ENCODE measurements at places on chromosomes 6 and 20.

GRCh38 chr6:81906709-81907204 lies 154.3 kb upstream of the TENT5A start:
- no peak overlapping the region for H3K27ac ChIP-seq
- H3K27me3 ChIP-seq, result no peaks in the 10 kb centered on the region
- no peak for DNase-seq
- H3K4me3 ChIP-seq, result no peak overlapping the region
- H3K4me1 ChIP-seq, result no peaks in the 10 kb centered on the region

GRCh38 chr6:36508532-36508931 lies 38.7 kb downstream of the STK38 start:
- no peak for DNase-seq
- H3K4me1 ChIP-seq, result peaks cover 22% of the 10 kb centered on the region
- H3K27me3 ChIP-seq, result no peaks in the 10 kb centered on the region
- no peak overlapping the region for H3K4me3 ChIP-seq
- H3K27ac ChIP-seq, result no peak overlapping the region

GRCh38 chr6:122184401-122184827 lies 215.0 kb upstream of the HSF2 start:
- H3K36me3 ChIP-seq, result no peaks in the 10 kb centered on the region
- DNase-seq, result no peak
- H3K27ac ChIP-seq, result no peak overlapping the region

DNA sequence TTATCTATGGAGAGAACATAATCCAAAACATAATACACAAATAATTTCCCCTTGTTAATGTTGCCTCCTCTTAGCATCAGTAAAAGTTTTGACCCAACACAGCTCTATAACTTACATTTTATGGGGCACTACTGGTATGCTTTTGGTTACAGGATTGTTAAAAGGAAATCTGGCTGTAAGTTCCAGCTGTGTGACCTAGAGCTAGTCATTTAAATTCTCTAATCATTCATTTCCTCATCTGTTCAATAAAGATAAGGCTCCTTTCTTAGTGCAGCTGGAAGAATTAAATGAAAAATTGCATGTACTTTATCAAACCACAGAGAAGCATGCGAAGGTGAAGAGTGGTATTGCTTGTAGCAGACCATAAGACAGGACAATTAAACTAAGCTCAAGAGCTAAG lies 4.6 kb downstream of the SLC17A2 start:
- no peak for DNase-seq
- H3K36me3 ChIP-seq, result no peaks in the 10 kb centered on the region
- H3K27ac ChIP-seq, result no peak overlapping the region

DNA sequence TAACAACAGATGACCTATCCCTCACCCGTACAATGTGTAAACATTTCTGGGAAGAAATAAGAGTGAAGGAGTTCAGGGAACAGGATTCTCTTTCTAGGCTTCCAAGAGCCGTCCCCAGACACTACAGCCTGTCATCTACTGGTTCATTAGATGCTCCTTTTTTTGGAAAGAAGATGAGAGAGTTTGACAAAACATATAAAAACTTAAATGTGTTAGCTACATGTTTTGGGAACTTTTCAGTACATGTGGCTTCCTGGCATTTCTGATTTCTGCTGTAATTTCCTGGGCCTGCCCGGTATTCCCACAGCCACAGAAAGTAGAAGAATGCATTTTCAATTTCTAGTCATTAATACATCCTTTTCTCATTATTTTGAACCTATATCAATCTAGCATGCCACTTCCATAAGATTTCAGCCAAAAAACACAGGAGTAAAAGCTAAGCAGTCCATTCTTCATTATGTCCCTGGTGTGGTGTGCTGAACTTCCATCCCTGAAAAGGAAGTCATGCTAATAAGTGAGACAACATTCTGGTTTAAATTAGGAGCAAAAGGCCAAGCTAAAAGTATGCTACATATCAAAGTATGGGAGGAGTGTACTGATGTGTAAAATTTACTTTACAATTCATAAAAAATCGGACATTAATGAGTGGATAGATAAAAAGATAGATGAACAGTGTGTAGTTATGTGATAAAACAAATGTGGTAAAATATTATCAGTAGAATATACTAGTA lies 198.2 kb downstream of the WDR27 start:
- DNase-seq, result no peak
- H3K27me3 ChIP-seq, result no peaks in the 10 kb centered on the region
- H3K4me3 ChIP-seq, result no peak overlapping the region
- H3K4me1 ChIP-seq, result no peaks in the 10 kb centered on the region

DNA sequence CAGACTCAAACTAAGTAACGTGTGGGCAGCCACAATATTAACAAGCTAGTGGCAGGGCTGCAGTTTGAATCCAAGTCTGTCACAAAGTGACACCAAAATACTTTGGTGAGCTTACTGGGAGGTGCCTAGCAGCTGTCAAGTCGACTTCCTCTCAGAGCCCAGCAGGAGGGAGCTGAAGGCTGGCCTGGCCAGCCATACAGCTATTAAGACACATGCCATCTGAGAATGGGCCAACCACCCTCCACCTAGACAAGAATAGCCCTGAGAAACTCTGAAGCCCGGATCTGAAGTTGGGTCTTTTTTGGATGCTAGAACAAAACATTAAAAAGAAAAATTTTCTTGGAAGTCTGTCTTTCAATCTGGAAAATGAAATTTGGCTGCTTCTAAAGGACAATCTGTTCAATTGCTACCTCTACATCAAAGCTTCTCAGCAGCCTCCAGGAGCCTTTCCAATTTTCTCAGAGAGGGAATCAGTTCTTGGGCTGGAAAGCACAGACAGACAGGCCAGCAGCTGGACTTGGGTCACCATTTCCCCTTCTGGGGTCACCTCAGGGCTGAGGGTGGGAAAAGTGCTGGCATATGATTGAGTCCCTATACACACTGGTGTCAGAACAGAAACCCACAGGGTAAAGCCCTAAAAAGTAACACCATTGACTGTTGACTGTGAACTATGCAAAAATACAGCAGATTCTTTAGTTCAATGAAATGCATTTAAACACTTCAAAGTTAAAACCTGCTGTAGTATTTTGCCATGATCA lies 42.9 kb downstream of the UQCC1 start:
- H3K4me1 ChIP-seq, result peaks cover 5% of the 10 kb centered on the region
- no peaks in the 10 kb centered on the region for H3K27me3 ChIP-seq
- no peak overlapping the region for H3K4me3 ChIP-seq

- DNase-seq, result no peak
- peaks cover 69% of the 10 kb centered on the region for H3K4me1 ChIP-seq
- H3K27me3 ChIP-seq, result no peaks in the 10 kb centered on the region
- peaks cover 21% of the 10 kb centered on the region for H3K36me3 ChIP-seq
- peak overlapping the region; percentile 64 for H3K4me3 ChIP-seq
- peak overlapping the region; percentile 96 for H3K27ac ChIP-seq
These were observed 158.6 kb upstream of the TNFAIP3 start for GRCh38 chr6:137708481-137708880.

GRCh38 chr6:114651611-114652010 lies 308.8 kb upstream of the HS3ST5 start:
- H3K4me3 ChIP-seq, result no peak overlapping the region
- H3K27me3 ChIP-seq, result no peaks in the 10 kb centered on the region
- DNase-seq, result no peak
- H3K4me1 ChIP-seq, result no peaks in the 10 kb centered on the region

- no peaks in the 10 kb centered on the region for H3K36me3 ChIP-seq
- H3K4me3 ChIP-seq, result no peak overlapping the region
- no peak overlapping the region for H3K27ac ChIP-seq
- H3K27me3 ChIP-seq, result no peaks in the 10 kb centered on the region
- H3K4me1 ChIP-seq, result no peaks in the 10 kb centered on the region
- no peak for DNase-seq
These were observed 22.3 kb downstream of the TPBG start for GRCh38 chr6:82385961-82386360.

- H3K4me3 ChIP-seq, result no peak overlapping the region
- peak overlapping the region; percentile 27 for H3K27ac ChIP-seq
- no peak for DNase-seq
- no peaks in the 10 kb centered on the region for H3K27me3 ChIP-seq
These were observed 41.5 kb downstream of the B4GALT5 start for GRCh38 chr20:49672096-49672664.

DNA sequence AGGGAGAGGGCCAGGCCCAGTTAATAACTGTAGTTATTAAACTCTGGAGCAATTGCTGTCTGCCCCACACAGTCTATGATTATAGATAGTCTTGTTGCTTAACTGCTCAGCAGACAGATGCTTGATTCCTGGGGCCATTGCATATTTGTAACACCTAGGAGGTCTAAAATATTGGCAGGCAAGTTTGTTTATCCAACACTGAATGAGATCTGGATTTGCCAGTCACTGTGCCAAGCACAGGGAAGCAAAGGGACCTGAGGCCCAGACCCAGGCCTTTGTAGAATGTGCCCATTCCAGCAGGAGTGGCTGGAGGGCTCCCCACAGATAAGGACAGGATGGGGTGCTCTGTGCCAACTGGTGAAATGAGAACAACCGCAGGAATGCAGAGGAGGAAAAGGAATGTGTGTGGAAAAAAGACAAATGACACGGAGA lies 17.6 kb upstream of the ENTPD6 start:
- H3K27ac ChIP-seq, result no peak overlapping the region
- no peak for DNase-seq
- peaks cover 17% of the 10 kb centered on the region for H3K27me3 ChIP-seq
- H3K4me3 ChIP-seq, result no peak overlapping the region
- no peaks in the 10 kb centered on the region for H3K4me1 ChIP-seq
- H3K36me3 ChIP-seq, result no peaks in the 10 kb centered on the region

GRCh38 chr6:128156321-128157111 lies 255.7 kb upstream of the THEMIS start:
- H3K36me3 ChIP-seq, result no peaks in the 10 kb centered on the region
- no peak overlapping the region for H3K4me3 ChIP-seq
- H3K27ac ChIP-seq, result no peak overlapping the region
- no peaks in the 10 kb centered on the region for H3K27me3 ChIP-seq

DNA sequence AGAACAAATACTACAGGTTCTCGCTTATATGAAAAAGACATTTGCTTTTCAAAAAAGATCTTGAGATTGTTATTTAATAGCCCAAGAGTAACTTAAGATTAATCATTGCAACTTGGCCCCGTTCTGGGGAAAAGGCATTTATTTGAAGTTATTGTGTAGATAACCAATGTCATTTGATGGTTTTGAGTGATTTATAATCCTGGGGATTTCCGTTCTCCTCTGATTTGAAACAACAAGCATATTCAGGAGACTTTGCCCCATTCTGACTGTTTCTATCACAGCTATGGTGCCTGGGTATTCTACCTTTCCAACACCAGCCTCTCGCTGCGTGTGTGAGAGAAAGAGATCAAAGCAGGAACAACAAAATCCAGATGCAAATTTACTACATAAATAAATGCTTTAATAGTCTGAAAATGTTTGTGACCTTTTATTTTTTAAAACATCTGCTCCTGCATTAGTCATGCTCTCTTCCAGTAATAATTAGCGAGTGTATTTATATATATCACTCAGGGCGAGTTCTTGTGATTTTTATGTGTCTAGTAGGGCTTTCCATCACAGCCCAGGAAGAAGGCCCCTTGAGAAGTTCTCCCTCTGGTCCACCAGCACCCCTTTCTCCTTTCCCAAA lies 197.9 kb upstream of the FOXQ1 start:
- DNase-seq, result no peak
- no peaks in the 10 kb centered on the region for H3K36me3 ChIP-seq
- H3K27ac ChIP-seq, result no peak overlapping the region
- H3K4me1 ChIP-seq, result no peaks in the 10 kb centered on the region
- H3K4me3 ChIP-seq, result no peak overlapping the region
- peaks cover 8% of the 10 kb centered on the region for H3K27me3 ChIP-seq

DNA sequence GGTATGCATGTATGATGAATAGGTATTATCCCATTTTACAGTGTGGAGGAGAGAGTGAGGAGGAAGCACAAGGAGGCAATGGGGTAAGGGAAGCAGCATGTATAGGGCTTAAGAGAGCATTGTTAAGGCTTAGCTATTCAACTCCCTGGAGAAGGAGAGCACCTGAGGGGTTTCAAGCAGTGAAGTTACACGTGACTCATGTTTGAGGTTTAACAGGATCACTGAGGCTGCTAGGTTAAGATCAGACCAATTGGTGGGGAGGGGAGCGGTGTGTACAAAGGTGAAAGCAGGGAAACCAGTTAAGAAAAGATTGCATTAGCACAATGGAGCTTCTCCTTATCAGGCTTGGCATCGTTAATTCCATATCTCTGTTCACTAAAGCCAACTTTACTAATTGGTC lies 64.4 kb upstream of the NHSL1 start:
- no peak overlapping the region for H3K27ac ChIP-seq
- peaks cover 14% of the 10 kb centered on the region for H3K27me3 ChIP-seq
- H3K4me1 ChIP-seq, result no peaks in the 10 kb centered on the region
- no peak overlapping the region for H3K4me3 ChIP-seq

GRCh38 chr20:43065299-43065698 lies 124.4 kb downstream of the PTPRT start:
- DNase-seq, result no peak
- H3K4me1 ChIP-seq, result no peaks in the 10 kb centered on the region
- no peak overlapping the region for H3K27ac ChIP-seq
- no peaks in the 10 kb centered on the region for H3K27me3 ChIP-seq
- no peaks in the 10 kb centered on the region for H3K36me3 ChIP-seq

GRCh38 chr6:170445487-170445886 lies 107.6 kb downstream of the PSMB1 start:
- no peak overlapping the region for H3K4me3 ChIP-seq
- H3K27me3 ChIP-seq, result no peaks in the 10 kb centered on the region
- no peak overlapping the region for H3K27ac ChIP-seq
- no peaks in the 10 kb centered on the region for H3K36me3 ChIP-seq
- H3K4me1 ChIP-seq, result no peaks in the 10 kb centered on the region

DNA sequence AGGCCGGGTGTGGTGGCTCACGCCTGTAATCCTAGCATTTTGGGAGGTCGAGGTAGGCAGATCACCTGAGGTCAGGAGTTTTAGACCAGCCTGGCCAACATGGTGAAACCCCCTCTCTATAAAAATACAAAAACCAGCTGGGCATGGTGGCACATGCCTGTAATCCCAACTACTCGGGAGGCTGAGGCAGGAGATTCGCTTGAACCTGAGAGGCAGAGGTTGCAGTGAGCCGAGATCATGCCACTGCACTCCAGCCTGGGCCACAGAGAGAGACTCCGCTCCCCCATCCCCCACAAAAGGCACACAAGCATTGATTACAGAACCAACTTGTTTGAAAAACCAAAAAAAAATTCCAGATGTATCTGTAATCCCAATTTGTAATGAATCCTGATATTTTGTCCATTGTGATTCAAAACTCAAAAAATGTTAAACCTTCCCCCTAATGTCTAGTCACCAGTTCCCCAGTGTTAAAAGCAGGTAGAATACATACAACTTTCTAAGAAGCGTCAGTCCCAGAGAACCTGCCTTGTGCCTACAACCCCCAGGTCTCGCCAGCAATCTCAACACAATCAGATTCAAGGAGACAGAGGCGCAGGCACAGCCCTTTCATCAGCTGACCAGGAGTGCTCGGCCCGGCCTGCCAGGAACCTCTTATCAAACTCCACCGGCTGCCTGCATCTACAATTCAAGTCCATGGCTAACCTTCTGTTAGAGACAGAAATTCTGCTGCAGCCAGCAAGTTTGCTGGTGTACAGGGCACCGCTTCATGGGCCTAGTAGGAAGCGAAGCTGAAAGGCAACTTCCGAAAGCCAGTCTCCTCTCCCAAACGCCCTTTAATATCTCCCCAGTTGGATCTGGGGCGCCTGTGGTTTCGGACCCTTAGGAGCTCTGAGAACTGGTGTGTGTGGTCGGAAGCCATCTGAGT lies 2.1 kb downstream of the EZR start:
- H3K27ac ChIP-seq, result peak overlapping the region; percentile 98
- H3K4me1 ChIP-seq, result peaks cover 59% of the 10 kb centered on the region
- H3K4me3 ChIP-seq, result peak overlapping the region; percentile 100
- DNase-seq, result peak; percentile 41
- no peaks in the 10 kb centered on the region for H3K27me3 ChIP-seq

GRCh38 chr6:146582857-146583256 lies 15.9 kb upstream of the ADGB start:
- H3K27me3 ChIP-seq, result no peaks in the 10 kb centered on the region
- no peak overlapping the region for H3K4me3 ChIP-seq
- H3K36me3 ChIP-seq, result no peaks in the 10 kb centered on the region
- no peak for DNase-seq
- H3K27ac ChIP-seq, result no peak overlapping the region

Measured in activated CD4-positive, alpha-beta T cell treated with anti-CD3 and anti-CD28 coated beads, Interleukin-2, amount 10 ng/mL, durations not matched to agents 7 days and 5 days (primary cell).